Stimulated activated CD8-positive, alpha-beta memory T cell treated with anti-CD3 and anti-CD28 coated beads, Interleukin-12 subunit alpha, Interleukin-12 subunit beta, amount 100 ng/mL, for 1 hour (primary cell): ENCODE measurements at places on chromosomes 2 and 18.

DNA sequence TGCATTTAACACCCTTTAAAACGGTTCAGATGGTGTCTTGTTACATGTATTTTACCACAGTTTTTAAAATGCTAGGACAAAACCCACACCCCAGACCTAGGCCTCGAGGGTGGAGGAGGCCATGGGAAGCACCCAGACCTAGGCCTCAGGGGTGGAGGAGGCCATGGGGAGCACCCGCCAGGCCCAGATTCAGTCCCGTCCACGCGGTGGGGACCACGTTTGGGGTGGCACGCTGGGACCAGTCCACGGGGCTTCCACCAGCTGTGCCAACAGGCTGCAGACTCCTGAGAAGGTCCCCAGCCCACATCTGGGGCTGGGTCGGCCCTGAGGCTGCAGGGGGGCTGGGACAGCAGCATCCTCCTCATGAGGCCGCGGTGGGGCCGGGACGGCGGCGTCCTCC lies 63.4 kb downstream of the SLC66A2 start:
- no peak for DNase-seq

DNA sequence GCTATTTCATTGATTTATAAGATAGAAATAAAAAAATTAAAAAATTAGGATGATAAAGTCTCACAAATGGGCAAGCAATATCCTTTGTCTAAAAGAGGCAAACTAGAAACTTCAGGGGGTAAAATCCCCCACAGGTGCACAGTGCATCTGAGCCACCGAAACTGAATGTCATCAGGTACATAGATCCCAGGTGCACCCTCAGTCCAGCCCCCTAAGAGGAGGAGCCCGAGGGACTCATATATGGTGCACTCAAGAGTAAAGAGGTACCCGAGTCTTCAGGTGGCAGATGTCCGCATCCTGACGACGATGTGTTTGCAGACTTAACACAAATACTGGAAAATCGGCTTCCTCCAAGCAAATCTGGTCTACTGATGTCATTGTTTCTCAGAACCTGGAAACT lies 11.3 kb downstream of the QPCT start:
- DNase-seq, result no peak

DNA sequence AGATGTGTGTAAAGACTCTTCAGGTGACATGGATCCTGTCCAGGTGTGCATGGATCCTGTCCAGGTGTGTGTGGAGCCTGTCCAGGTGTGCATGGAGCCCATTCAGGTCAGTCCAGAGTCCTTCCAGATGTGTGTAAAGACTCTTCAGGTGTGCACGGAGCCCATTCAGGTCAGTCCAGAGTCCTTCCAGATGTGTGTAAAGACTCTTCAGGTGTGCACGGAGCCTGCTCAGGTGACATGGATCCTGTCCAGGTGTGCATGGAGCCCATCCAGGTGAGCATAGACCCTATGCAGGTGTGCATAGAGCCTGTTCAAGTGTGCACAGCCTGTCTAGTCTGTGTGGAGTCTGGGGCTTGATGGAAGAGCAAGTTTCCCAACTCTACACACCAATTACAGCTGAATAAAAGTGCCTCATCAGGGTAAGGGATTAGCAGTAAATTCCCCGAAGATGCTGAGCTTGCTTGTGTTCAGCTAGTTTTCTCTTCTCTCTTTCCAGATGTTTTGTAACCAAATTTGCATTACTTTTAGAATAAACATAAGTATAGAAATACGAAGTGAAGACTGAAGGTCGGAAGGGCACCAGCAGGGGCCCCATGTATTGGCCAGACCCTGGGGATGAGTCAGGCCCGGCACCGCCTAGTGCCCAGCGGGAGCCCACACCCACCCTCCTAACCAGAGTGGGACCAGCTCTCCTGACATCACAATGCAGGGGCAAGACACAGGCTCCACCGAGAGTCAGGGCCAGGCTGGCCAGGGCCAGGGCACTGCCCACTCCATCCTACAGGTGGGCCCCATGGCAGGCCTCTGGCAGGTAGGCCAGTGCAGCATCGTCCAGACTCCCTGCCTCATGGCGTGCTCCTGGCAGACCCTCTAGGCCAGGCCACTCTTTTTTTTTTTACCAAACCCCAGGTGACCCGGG lies 38.6 kb upstream of the GPC1 start:
- no peak for DNase-seq

GRCh38 chr18:37572736-37573135 lies 7.1 kb upstream of the CELF4 start:
- no peak for DNase-seq

DNA sequence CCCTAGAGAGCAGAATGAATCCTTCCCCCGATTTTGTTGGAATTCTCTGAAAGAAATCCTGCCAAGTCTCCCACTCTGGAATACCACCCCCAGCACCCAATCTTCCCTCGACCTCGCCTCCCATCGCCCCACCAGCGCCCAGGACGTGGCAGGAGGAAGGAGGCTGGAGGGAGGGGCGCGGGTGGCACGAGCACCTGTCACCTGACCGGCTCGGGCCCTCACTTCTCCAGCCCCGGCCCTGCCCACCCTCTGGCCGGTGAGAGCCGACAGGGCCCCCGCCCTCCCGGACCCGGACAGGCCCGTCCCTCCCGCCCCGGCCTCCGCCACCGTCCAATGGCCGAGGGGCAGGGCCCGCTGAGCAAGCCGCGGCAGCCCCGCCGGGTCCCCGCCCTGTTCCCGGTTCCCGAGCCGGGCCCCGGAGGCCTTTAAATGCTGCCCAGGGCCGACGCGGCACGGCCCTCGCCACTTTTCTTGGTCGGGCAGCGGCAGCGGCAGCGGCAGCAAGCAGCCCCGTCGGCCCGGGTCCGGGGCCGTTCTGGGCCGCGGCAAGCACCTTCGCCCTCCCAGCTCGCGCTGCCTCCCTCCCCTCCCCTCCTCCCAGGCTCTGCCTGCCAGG lies at the start of gene LGALSL:
Gene LGALSL (plus strand): TSS at position 393 of the 616 bp plus-strand sequence. CDS start 384 bp downstream, outside the sequence.
- DNase-seq, result no peak

- DNase-seq, result no peak
These were observed 85.7 kb downstream of the EN1 start for GRCh38 chr2:118761771-118762170.

GRCh38 chr2:18596993-18597392 lies 7.6 kb upstream of the NT5C1B start:
- no peak for DNase-seq

- DNase-seq, result no peak
These were observed 14.7 kb downstream of the CDC42EP3 start for GRCh38 chr2:37656512-37657423.

GRCh38 chr2:241730671-241731293 lies 3.6 kb upstream of the D2HGDH start:
- no peak for DNase-seq

- DNase-seq, result no peak
These were observed 120.4 kb downstream of the DCDC2C start for GRCh38 chr2:3823748-3824147.

- no peak for DNase-seq
These were observed 24.7 kb downstream of the NUP35 start for GRCh38 chr2:183148955-183149354.

GRCh38 chr2:238431456-238431855 lies 4.7 kb downstream of the ASB1 start:
- no peak for DNase-seq

GRCh38 chr18:78722929-78723710 lies 256.5 kb upstream of the SALL3 start:
- no peak for DNase-seq

GRCh38 chr2:94993176-94994062 lies 32.1 kb upstream of the MAL start:
- DNase-seq, result no peak

- no peak for DNase-seq
These were observed 2.4 kb downstream of the FARP2 start for GRCh38 chr2:241358470-241358869.

GRCh38 chr2:136362676-136363390 lies 244.9 kb upstream of the CXCR4 start:
- DNase-seq, result no peak

GRCh38 chr18:58937071-58937886 lies 72.6 kb downstream of the ZNF532 start:
- no peak for DNase-seq

- DNase-seq, result no peak
These were observed 1464.7 kb upstream of the ZEB2 start for GRCh38 chr2:145984580-145984979.

- DNase-seq, result no peak
These were observed 135.7 kb downstream of the CMPK2 start for GRCh38 chr2:6730003-6730402.

DNA sequence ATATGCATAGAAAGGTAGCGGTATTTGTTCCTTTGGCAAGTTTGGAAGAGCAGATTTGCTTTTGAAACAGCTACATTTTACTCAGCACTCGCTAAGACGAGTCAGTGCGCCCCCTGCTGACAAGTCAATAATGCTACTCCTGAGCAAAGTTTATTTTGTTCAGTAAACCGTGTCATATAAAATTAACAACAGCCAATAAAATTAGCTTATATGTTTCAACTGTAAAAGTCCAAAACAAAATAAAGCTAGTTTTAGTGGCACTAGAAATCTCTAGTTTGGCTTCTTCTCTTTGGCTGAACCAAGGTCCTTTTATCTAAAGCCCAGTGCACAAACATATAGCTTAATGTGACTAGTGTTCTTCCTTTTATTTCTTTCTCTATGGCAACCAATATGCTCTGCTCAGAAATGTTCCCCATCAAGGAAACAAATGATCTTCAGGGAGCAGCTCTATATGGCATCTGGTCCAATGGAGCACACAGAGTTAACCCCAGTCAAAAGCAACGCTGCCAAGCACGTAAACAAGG lies 4.2 kb upstream of the POU3F3 start:
- DNase-seq, result peak; percentile 35

DNA sequence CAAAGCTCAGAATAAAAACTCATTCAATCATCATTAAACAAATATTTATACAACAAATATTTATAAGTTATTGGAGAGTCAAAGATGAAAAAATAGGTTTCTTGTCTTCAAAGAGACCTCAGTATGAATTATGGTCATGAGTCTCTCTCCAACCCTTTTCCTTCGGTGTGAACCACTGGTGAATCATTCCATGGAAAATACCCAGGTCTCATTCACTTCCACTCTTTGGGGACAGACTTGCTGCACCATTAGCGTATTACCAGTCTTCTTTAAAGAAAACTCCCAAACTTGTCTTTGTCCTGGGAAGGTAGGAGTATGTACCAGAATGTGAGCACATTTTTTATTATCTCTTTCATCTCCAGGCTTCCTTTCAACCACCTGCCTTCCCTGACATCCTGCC lies 257.4 kb upstream of the RBMS1 start:
- no peak for DNase-seq

DNA sequence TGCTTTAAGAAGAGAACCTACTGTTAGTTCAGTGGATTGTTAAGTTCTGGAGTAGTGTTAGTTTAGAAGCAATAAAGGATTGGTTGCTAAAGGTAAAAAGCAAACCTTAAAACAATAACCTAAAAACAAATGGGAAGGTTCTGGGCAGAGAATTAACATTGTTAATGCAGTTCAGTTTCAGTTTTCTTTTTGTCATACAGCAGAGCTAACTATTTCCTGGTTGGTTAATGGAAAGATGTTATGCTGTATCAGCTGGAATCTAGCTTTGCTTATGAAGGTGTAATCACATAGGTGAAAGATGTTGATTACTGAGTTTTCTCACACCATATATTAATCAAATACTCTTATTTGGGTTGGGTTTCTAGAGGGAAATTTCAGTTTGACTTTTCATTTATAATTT lies 23.8 kb downstream of the SMAD4 start:
- no peak for DNase-seq

DNA sequence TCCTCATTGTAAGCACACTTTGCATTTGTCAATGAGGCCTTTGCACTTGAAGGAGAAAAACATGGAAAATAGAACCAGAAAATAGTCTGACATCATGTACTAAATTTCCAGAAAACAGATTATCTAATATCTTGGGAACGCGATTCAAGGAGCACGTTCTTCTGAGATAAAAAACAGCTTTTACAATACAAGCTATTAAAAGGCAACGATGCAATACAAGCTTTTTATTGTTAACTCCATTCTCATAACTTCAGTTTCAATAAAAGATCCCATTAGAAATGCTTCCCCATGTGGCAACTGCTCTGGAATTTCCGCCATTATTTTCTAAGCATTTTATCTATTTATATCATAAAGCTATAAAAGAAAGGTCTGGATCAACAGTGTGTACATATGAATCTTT lies 40.3 kb downstream of the NRXN1 start:
- DNase-seq, result no peak

GRCh38 chr2:92073036-92073814 lies 2798.0 kb upstream of the TEKT4 start:
- DNase-seq, result no peak

GRCh38 chr2:141889788-141890187 lies 241.0 kb downstream of the LRP1B start:
- DNase-seq, result no peak

DNA sequence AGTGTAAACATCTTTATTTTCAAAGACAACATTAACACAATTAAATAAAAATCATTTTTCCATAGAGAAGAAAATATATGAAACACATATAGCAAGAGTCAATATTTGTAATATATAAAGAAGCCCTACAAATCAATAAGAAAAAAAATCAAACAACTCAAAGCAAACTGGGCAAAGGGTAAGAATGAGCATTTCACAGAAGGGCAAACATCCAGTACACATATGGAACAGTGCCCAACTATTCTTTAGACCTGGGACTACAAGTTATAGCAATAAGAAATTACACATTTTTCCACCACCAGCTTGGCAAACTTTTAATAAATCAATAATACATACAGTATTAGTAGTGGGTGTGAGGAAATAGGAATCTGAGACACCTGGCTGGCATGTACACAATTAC lies 324.1 kb downstream of the CYP26B1 start:
- DNase-seq, result no peak

- DNase-seq, result no peak
These were observed 43.3 kb upstream of the TXNDC2 start for GRCh38 chr18:9842448-9842847.

DNA sequence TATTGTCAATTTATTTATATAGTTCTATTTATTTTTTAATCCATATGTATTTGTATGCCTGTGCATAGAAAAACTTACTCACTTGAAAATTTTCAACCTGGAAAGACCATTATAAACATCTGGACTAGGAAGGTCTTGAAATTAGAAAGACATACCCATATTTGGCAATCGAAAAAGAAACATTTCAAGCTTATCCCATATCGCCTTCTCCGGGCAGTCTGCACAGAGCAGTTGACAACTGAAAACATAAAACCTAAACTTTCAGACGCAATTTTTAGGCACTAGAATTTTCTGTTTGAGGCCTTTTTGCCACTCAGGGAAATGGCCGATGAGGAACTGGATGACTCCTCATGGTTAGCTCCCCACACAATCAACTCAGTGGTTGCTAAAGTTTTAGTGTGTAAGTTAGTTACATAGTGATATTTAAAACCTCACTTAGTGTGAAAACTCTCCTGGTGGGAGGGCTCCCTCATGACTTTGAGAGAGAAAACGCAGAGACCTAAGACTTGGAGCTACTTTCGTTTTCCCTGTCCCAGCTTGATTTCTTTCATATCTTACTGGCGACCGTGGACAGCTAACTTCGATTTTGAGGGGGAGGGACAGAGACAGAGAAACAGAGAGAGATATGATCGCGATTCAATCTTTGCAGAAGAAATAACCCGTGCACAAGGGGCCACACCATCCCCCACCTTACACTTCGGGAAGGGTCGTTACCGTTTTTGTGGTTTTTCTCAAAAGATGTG lies 3.2 kb upstream of the HOXD12 start:
- no peak for DNase-seq

- no peak for DNase-seq
These were observed 204.1 kb downstream of the CELF4 start for GRCh38 chr18:37361335-37362157.
